ELR (cell line): ENCODE measurements at places on chromosomes 5 and 9.
A peak's percentile ranks its signal among the peaks of the same experiment; 100 is the strongest.

GRCh38 chr9:14417237-14417636, 103.3 kb upstream of the NFIB start:
- DNase-seq, result peak; percentile 22

- DNase-seq, result no peak
Observed at GRCh38 chr9:111683392-111683791, 22.0 kb downstream of the GNG10 start.

- peak; percentile 97 for DNase-seq
Observed at GRCh38 chr9:113621309-113621791, 157.8 kb downstream of the RGS3 start.

- DNase-seq, result peak; percentile 94
Observed at GRCh38 chr9:108511307-108511706, 344.5 kb downstream of the ACTL7B start.

- no peak for DNase-seq
Observed at GRCh38 chr5:430214-430925, 12.6 kb upstream of the EXOC3 start.

DNA sequence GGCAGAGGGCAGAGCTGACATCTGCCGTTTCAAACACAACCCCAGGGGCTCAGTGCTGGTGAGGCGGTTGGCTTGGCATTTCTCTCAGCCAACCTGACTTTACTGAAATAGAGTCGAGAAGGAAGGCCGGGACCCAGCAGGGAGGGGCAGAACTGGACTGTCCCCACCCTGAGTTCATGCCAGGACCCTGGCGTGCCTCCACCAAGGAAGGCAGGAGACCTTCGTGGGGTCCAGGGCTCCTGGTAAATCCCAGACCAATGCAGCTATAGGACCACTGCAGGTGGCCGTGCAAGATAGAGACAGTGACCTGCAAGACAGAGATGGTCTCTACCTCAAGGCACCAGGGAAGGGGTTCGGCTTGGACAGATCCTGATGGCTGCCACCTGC, 132.9 kb downstream of the ROR2 start:
- DNase-seq, result no peak
